ENCODE measurements at places on chromosomes 6 and 20. TPM values are rescaled to one million over a fixed set of nuclear protein-coding genes. Genes with fewer than 3 reads are reported as not detected.

HLA-DOA gene
- total RNA-seq, result 0.55 TPM

GRCh38 chr20:19320005-19320404, 107.6 kb downstream of the SLC24A3 start:
- DNase-seq, result no peak
- no peaks in the 10 kb centered on the region for H3K36me3 ChIP-seq
- H3K27ac ChIP-seq, result no peak overlapping the region
- peaks cover 2% of the 10 kb centered on the region for H3K27me3 ChIP-seq
- H3K4me3 ChIP-seq, result no peak overlapping the region

DNA sequence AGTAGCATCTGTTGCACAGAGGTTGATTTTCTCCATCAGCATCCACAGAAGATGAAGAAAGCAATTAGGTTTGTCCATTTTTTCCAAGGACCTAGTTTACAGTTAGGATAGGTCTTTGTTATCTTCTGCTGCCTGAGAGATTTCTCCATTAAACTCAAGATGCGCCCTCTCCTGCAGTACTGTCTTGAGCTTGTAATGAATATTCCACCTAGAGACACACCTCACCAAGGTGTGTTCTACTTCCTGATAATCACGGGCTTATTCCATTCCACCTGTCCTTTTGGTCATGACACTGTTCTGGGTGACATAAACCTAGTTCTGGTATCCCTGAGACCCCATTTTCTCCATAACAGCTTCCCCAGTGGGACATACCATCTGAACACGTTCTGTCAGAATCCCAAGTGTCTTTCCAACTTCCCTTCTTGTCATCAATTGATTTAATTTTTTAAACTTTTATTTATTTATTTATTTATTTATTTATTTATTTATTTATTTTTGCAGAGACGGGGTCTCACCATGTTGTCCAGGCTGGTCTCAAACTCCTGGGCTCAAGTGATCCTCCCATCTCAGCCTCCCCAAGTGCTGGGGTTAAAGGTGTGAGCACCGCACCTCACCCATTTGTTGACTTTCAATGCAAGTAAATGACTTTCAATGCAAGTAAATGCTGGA, 75.6 kb upstream of the HS3ST5 start:
- H3K4me3 ChIP-seq, result no peak overlapping the region
- no peaks in the 10 kb centered on the region for H3K4me1 ChIP-seq
- H3K27me3 ChIP-seq, result no peaks in the 10 kb centered on the region
- H3K36me3 ChIP-seq, result no peaks in the 10 kb centered on the region
- DNase-seq, result no peak
- no peak overlapping the region for H3K27ac ChIP-seq

GRCh38 chr6:131998255-131998982, 47.2 kb upstream of the CCN2 start:
- H3K36me3 ChIP-seq, result no peaks in the 10 kb centered on the region
- H3K27ac ChIP-seq, result no peak overlapping the region
- DNase-seq, result no peak
- no peak overlapping the region for H3K4me3 ChIP-seq

GRCh38 chr6:145374570-145374969, 360.8 kb downstream of the EPM2A start:
- no peaks in the 10 kb centered on the region for H3K36me3 ChIP-seq
- no peak for DNase-seq
- H3K4me3 ChIP-seq, result no peak overlapping the region
- H3K4me1 ChIP-seq, result peaks cover 15% of the 10 kb centered on the region

DNA sequence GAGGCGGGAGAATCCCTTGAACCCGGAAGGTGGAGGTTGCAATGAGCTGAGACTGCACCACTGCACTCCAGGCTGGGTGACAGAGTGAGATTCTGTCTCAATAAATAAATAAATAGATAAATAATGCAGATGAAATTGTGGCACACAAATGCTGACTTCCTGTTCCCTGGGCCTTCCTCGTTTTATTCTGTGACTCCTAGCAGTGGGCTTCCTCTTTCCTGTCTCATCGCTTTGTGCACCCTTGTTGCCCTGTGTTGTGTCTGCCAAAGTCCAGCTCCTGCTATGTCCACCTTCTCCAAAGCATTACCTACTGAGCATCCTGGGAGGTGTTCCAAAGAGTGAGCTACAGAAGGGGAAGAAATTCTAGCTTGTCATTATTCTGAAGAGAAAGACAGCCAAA, 100.2 kb upstream of the TIAM2 start:
- no peaks in the 10 kb centered on the region for H3K36me3 ChIP-seq
- H3K4me1 ChIP-seq, result peaks cover 5% of the 10 kb centered on the region
- H3K27ac ChIP-seq, result no peak overlapping the region
- H3K27me3 ChIP-seq, result no peaks in the 10 kb centered on the region
- no peak for DNase-seq

- H3K36me3 ChIP-seq, result no peaks in the 10 kb centered on the region
- H3K27ac ChIP-seq, result no peak overlapping the region
- H3K4me1 ChIP-seq, result no peaks in the 10 kb centered on the region
- no peaks in the 10 kb centered on the region for H3K27me3 ChIP-seq
- DNase-seq, result no peak
- H3K4me3 ChIP-seq, result no peak overlapping the region
These were observed 119.8 kb upstream of the NRSN1 start for GRCh38 chr6:24006254-24006653.

All from activated CD4-positive, alpha-beta memory T cell treated with anti-CD3 and anti-CD28 coated beads for 36 hours (primary cell).